ENCODE measurements at places on chromosomes 6 and 20. TPM values are rescaled to one million over a fixed set of nuclear protein-coding genes. Genes with fewer than 3 reads are reported as not detected.

GRCh38 chr6:2072453-2072852 is 173.0 kb downstream of the GMDS start:
- no peaks in the 10 kb centered on the region for H3K36me3 ChIP-seq
- no peak for DNase-seq
- no peaks in the 10 kb centered on the region for H3K27me3 ChIP-seq
- H3K4me3 ChIP-seq: no peak overlapping the region
- H3K4me1 ChIP-seq: no peaks in the 10 kb centered on the region

DNA sequence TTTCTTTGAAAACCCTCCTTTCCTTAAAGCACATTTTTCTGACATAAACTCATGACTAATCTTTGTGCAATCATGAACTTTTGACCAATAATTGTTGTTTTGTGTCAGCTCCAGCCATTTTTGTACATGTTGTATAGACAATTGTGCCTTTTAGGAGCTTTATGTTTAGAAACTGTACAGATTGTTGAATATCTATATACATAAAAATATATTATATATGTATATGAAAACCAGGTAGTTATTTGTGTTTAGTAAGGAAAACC is 125.7 kb upstream of the EDN1 start:
- no peak for DNase-seq
- no peak overlapping the region for H3K27ac ChIP-seq
- no peaks in the 10 kb centered on the region for H3K27me3 ChIP-seq
- no peak overlapping the region for H3K4me3 ChIP-seq

GRCh38 chr6:30258204-30258603 is 45.0 kb upstream of the TRIM26 start:
- H3K4me3 ChIP-seq: no peak overlapping the region
- peaks cover 13% of the 10 kb centered on the region for H3K4me1 ChIP-seq
- no peaks in the 10 kb centered on the region for H3K36me3 ChIP-seq
- H3K27me3 ChIP-seq: no peaks in the 10 kb centered on the region
- no peak overlapping the region for H3K27ac ChIP-seq

Gene OR12D3
- not detected for total RNA-seq

Gene HCK
- total RNA-seq: 99.9 TPM

All from lower lobe of right lung (tissue), 2 donors.